ENCODE measurements at places on chromosomes 6 and 20.

DNA sequence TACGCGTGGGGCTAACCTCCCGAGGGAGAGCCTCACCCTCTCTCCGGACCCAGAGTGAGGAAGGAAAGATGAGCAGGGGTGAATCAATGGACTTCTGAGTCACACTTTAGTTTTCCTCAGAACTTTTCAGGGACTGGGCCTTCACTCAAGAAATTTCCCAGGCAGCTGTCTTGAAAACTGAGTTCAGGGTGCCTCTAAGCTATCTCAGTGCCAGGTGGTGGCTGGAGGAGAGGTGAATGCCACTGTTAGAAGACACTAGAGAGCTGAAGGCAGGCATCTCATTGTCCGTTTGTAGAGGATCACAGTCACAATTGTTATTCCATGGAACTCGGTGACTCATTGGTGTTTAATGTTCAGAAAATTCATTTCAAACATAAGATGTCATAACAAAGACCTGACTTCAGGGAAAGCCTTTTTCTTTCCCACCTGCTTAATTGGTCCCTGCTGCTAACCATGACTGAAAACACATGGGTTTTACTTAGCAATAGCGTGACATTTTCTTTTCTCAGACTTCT lies 5.3 kb upstream of the SERPINB6 start:
- DNase-seq = no peak

- no peak for DNase-seq
These were observed 105.7 kb upstream of the LAMP5 start for GRCh38 chr20:9408422-9409300.

DNA sequence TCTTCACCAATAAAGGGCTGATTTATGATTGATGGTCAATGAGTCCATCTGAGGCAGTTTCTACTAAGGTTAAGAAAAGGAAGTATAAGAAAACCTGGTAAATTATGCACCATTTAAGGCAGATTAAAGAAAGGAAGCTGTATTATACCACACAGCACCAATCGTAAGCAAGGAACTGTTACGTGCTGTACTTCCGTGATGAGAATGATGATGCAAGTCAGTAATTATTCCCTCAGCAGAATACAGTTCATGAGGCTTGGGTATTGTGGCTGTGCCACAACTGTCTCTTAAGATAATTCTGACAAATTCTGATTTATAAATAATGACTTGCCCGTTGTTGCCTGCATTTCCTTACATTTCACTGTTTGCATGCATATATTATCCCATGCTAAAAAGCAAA lies 699.0 kb downstream of the HDGFL1 start:
- no peak for DNase-seq

- no peak for DNase-seq
These were observed 805 bp downstream of the PHF1 start for GRCh38 chr6:33411632-33412005.

- DNase-seq = peak; percentile 65
These were observed 6.1 kb upstream of the RWDD1 start for GRCh38 chr6:116564921-116565872.

- no peak for DNase-seq
These were observed 7.9 kb downstream of the ROS1 start for GRCh38 chr6:117417851-117418250.

- DNase-seq = no peak
These were observed 5.4 kb downstream of the SLCO4A1 start for GRCh38 chr20:62647521-62648317.

DNA sequence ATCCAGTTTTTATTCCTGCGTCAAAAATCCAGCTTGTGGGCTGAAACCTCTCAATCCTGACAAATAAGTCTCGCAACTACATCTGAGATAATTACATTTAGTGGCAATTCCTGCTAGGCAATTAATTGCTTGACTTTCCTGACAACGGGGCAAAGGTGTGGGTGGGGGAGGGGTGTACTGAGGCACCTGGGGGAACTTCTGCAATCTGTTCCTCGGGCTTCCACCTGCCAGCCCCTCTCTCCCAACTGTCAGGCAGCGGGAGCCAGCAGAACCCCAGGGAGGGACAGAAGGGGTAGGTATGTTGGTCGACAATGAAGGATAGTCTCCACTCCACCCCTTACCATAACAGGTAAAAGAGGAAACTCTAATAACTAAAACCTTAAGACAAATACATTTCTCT lies 6.8 kb downstream of the C6orf52 start:
- DNase-seq = no peak

- no peak for DNase-seq
These were observed 21.6 kb downstream of the LY86 start for GRCh38 chr6:6610031-6610591.

GRCh38 chr6:22147921-22148776 lies 148.7 kb downstream of the PRL start:
- DNase-seq = no peak

Data from type B pancreatic cell (in vitro differentiated cells).